ENCODE measurements at places on chromosomes 3 and 15.
A peak's percentile ranks its signal among the peaks of the same experiment; 100 is the strongest.

DNA sequence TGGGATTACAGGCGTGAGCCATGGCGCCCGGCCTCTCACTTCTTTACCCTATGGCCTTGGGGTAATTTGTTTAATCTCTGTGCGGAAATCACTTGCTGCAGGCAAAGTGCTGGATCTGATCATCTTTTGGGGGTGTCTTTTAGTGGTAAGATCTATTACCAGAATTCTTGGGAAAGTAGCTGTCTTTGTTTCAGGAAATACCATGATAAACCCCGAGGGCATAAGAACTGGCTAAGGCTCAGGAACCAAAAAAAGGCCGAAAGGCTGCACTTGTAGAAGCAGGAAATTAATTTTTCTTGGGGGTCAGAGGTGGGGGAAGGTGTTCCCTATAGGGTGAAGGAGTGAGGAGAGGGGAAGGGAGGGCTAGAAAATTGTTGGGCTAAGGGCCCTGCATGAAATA, 22.7 kb upstream of the IGF2BP2 start:
- no peak for DNase-seq

GRCh38 chr3:129722527-129722926, 116.1 kb upstream of the PLXND1 start:
- DNase-seq = no peak

DNA sequence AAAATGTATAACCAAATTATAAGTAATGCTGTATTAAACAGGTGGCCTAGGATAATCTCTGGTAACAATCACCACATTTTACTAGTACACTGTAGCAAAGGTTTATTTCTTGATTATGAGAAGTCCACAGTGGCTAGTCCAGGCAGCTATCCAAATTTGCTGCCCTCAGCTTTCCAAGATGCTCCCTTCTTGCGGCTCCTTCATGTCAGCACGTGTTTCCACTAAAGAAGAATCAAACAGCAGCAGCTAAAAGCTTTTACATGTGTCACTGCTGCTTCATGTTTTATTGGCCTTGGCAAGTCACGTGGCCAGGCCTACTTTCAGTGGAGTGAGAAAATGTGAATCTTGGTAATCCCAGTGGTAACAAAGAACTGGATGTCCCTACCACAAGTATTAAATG, 5.6 kb upstream of the RBMS3 start:
- DNase-seq = no peak

DNA sequence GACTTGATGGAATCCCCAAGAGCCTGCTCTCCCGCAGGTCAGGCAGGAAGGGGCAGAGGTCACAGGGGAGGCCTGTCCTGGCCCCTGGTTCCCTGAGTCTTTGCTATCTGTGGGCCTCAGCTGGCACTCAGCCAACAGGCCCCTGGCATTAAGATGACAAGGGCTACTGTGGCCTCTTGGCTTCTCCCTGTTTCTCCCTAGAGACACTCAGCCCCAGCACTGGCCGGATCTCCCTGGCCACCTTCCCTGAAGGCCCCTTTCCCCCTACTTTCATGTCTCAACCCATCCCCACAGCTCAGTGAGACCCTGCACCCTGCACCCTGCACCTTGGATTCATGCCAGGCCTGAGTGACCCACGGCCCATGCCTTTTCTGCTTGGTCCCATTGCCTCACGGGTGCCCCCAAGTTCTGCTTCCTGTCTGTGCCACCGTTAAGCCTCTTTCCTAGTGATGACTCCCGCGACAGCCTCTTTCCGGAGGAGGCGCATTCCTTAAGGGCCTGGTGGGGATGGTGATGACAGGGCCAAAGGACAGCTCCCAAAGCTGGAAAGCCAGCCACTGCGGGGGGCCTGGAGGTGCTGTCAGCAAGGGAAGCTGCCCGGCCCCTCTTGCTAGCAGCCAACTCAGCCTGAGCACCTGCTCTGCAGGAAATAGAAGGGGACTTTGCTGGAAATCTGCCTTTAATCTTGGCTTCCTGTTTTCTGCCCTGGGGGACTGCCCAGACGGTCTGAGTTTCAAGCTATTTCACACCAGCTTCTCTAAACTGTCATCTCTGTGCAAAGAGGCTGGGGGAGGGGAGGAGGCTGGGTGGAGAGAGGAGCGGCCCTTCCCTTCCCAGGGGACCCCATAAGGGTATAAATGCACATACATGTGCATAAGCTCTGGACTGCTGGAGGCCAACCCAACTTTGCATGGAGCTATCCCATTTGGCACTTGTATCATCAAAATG, 4.8 kb upstream of the CSK start:
- DNase-seq = peak; percentile 96

DNA sequence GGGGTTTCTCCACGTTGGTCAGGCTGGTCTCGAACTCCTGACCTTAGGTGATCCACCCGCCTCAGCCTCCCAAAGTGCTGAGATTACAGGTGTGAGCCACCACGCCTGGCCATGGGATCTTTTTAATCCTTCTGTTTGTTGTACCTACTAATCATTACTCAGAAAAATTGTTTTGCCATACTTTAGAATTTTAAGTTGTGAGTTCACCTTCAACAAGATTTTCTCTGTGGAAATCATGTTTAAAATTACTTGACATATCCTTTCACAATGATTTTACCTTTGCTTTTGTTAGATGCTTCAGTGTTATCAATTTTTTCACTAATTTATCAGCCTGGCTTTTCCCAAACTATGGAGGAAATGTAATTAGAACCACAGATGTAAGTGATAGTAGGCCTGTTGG, 11.6 kb upstream of the MECOM start:
- DNase-seq = no peak

GRCh38 chr3:12797892-12798558, 1.5 kb downstream of the CAND2 start:
- no peak for DNase-seq

DNA sequence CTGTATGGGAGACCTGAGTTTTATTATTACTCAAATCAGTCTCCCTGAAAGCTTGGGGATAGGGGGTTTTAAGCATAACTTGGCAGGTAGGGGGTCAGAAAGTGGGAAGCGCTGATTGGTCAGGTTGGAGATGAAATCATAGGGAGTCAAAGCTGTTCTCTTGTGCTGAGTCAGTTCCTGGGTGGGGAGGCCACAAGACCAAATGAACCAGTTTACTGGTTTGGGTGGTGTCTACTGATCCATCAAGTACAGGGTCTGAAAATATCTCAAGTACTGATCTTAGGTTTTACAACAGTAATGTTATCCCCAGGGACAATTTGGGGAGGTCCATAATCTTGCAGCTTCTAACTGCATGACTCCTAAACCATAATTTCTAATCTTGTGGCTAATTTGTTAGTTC, 17.8 kb upstream of the IQCF6 start:
- peak; percentile 37 for DNase-seq

- no peak for DNase-seq
Measured at GRCh38 chr3:147411815-147412241, 2.7 kb downstream of the ZIC1 start.

DNA sequence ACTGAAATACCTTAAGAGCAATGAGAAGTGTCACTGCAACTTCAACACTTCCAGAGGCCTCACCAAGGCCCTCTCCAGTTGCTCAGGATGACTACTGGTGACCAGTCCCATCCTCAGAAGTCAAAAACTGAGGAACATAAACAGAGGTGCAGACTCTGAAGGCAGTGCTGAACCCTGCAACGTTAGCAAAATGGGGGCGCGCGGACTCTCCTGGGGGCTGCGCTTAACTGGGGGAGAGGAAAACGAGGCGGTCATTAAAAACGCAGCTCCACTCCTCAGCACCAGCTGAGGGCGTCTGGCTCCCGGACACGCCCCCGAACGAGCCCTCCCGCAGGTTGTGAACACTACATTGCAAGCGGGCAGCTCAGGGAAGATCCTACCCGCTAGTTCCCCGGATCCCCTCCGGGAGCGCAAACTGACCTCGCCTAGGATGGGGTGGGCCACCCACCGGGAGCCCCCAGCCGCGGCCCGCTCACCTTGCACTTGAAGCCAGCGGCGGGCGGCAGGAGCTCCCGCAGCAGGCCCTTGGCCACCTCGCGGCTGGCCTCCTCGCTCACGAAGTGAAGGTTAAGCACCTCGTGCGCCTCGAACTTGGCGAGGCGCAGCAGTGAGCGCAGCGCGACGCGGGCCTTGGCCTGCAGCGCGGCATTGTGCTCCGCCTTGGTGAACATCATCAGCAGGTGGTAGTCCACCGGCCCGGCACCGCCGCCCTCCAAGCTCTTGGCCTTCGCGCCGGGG, 711 bp downstream of the XXYLT1 start:
- DNase-seq = peak; percentile 80

GRCh38 chr3:190038050-190038933, 82.4 kb downstream of the P3H2 start:
- peak; percentile 3 for DNase-seq

GRCh38 chr3:128725547-128726022, 398 bp upstream of the RAB7A start:
- no peak for DNase-seq

DNA sequence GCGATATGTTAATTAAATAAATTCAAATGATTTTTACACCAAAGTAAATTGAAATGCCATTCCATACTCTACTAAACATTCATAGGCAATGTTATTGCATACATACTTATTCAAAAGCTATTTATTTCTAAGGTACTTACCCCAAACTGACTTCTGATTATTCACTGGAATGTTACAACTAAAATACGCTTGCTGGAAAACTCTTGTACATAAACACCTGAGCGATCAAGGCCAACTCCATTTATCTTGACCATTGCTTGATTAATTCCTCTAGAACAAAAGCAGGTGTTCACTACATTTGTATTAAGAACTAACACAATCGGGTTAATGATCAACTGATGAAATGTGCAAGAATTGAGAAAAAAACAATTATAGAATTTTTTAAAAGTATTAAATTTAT, at the start of gene SERPINI2:
Gene SERPINI2, minus strand, starts transcription at position 180 of the 400 bp plus-strand sequence. CDS start 2,208 bp downstream, outside the sequence.
- no peak for DNase-seq

DNA sequence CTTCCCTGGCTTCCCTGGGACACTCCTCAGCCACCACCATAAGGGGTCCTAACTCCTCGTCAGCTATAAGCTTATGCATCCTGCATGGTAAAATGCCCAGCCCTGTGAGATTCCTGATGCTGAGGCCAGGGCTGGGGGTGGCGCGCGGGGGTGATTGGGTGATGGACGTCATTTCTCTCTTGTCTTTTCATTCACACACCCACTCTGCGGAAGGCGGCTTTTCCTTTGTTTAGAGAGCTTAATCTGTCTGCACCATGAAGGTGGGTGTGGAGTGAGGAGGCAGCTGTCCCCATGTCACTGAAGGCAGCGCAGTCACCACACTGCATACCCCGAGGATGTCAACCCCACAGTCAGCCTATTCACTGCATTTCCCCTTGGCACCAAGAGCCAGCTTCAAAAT, 110.0 kb upstream of the NSMCE3 start:
- no peak for DNase-seq

- no peak for DNase-seq
Measured at GRCh38 chr3:59508273-59508672, 458.4 kb upstream of the CFAP20DC start.

DNA sequence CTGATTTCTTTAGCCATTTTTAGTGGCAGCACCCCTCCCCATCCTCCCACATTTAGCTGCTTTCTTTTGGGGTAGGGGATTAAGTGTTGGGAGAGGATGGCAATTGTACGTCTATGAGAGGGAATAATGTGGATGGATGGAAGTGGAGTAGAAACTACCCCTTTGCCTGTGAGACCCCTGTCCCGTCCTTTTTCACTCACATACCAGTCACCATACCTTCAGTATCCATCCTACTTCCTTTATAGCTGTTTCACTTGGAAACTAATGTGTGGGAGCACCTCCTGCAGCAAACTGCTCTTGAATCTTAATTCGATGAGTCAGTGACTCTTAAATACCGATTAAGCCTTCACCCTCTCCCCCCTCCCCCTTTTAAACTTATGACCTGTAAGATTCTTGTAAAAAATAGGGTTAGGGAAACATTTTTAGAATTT, 730 bp downstream of the SPRED1 start:
- peak; percentile 69 for DNase-seq

GRCh38 chr3:128270559-128271492, 117.5 kb downstream of the EEFSEC start:
- DNase-seq = no peak

GRCh38 chr15:80916056-80916455, 73.6 kb downstream of the MESD start:
- DNase-seq = no peak

GRCh38 chr3:141307351-141308059, 60.8 kb upstream of the ZBTB38 start:
- DNase-seq = no peak

DNA sequence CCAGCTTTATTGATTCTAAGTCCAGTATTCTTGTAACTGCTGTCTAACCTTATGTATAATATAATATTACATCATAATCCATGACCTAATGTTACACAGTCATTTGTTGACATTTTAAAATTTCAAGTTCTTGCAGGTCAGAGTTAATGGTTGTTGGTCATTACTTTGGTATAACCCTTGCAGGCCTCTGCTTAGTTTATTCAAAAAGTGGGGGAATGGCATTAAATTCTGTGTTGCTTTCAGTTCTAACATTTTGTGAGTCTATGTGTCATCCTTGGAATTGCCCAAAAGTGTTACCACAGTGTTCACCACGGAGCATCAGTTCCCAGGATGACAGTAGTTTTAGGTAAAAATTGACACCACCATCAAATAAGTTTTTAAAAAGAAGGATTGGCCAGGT, 174.8 kb upstream of the BCL6 start:
- no peak for DNase-seq
